Activated CD8-positive, alpha-beta memory T cell treated with anti-CD3 and anti-CD28 coated beads for 4 hours (primary cell): ENCODE measurements at places on chromosomes 6 and 20.

DNA sequence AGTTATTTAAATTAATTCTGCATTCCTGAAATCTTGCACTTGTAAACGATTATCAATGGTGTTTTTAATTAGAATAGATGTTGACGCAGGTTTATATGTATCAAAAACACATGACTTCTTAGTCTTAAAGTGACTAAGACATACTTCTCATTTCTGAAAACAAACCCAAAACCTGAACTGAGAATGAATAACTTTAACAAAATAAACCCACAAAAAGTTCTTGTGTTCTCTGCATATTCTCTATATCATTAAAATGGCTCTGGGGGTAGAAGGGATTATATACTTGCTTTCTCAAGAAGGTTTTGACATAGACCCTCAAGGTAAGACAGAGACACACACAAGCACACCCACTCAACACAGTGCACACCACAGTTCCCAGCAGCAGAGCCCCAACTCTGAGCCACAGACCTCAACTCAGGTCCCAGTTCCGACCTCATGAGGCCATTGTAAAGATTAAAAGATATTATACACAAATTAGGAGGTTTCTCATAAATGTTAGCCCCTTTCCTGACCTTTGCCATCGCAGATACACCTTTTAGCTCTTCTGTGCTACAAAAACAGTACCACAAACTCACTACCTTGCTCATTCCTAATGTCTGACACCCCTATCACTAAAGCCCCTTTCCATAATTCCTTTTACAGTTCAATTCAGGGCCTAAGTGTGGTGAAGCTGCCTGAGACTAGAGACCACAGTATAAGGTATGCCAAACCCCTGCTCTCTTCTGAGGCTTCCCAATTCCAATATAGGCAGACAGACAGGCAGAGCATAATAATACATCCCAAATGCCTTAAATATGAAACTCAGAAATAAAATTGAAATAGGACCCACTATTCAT lies 267.8 kb downstream of the PTPRK start:
- no peak for DNase-seq

GRCh38 chr20:4181956-4182945 lies 166.9 kb upstream of the RNF24 start:
- DNase-seq: no peak

GRCh38 chr20:3123542-3123941 lies 36.1 kb downstream of the FASTKD5 start:
- DNase-seq: no peak

DNA sequence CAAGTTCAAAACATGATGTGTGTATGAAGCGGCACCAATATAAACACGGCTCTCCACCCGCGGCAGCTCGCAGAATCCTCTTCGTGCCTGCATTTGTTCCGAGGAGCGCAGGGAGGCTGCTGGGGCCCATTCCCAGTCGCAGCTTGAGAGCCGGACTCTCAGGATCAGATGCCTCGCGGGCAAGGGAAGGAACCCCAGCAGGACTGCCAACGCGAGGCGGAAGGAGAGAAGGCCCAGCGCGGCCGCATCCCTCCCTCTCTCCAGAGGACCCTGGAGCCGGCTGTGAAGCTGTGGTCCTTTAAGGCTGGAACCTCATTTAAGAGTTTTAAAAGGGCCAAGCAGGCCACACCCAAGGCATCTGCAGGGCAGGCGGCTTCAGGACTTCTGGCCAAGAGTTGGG lies 44.2 kb upstream of the ZBP1 start:
- DNase-seq: no peak

GRCh38 chr6:152121910-152122309 lies 314.4 kb downstream of the ESR1 start:
- no peak for DNase-seq
